ENCODE measurements at places on chromosomes 7 and 10.

DNA sequence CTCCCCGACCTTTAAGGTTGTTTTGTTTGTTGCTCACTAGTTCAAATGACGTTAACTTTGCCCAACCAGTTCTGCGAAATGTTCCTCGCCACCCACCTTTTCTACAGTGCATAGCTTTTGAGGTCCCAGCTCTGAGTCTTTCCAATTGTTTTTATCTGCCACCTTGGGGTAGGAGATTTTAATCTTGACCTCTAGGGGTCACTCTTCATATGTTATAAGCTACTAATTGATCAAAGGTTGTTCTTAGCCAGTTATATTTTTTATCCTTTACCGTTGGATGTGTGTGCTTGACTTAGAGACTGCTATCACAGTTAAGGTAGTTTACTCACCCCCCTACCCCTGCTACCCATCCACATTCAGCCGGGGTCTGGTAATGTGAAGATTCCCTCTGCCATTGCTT is 372.4 kb downstream of the SUGCT start:
- peak; percentile 24 for DNase-seq

GRCh38 chr10:26243351-26243720 is 26.8 kb downstream of the GAD2 start:
- DNase-seq: no peak

DNA sequence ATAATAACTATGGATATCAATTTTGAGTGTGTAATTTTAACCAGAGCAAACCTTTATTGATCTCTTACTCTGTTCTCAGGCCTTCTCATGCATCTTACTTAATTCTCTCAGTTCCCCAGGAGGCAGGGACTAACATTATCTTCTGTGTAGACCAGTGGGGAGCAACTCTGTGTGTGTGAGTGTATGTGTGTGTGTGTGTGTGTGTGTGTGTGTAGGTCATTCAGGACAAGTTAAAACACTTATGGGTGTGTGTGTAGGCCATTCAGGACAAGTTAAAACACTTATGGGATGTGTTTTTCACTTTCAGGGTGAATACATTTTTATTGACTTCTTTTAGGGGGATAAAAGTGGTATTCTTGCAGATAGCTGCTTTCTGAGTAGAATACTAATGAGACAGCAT is 145.0 kb downstream of the ADAM12 start:
- no peak for DNase-seq

GRCh38 chr7:381211-382042 is 91.5 kb downstream of the FOXL3 start:
- no peak for DNase-seq

- peak; percentile 32 for DNase-seq
Measured at GRCh38 chr10:91017198-91017597, 96.3 kb upstream of the ANKRD1 start.

DNA sequence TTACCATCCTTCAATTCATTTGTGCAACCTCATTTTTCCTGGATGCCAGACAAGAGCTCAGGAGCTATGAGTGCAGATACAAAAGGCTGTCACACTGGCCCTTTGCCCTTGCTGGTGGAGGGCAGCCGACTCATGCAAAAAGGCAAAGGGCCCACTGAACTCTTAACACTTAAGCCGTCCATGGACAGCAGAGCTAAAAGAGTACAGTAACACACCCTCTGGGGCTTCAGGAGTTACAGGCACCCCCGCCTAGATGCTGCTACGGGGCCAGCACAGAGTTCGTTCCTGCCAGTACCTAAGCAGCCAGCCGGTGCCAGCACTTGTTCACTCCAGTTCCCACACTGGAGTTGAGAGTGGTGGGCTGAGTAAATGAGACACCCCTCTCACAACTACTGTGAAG is 69.9 kb upstream of the MRLN start:
- no peak for DNase-seq

DNA sequence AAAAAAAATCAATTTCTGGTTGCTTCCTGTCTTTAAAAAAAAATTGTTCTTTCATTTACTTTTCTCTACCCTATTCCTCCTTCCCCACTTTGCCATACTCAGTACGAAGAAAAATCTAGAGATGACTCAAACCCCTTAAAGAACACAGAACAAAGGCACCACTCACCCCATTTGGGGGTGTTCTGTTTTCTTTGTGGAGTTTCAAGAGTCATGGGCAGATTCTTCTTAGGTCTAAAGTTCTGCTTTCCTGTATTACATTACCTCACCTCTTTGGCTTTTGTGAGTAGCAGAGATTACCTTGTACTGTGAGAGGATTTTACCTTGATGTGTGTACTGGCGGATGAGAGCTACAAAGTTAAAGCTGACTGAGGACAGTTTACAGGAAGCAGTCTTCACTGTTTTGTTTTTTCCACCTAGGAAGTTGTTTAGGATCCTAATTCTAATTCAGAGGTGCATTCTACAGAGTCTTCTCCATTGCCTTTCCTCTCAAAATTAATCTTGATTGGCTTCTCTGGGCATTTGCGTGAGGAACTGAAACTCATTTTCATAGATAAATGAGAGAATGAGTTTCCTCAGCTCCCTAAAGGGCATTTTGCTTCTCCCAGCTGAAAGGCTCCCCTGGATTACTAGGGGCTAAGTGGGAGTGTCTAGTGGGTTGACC is 20.7 kb downstream of the AVL9 start:
- no peak for DNase-seq

- no peak for DNase-seq
Measured at GRCh38 chr7:129055861-129056464, 1.1 kb upstream of the TNPO3 start.

DNA sequence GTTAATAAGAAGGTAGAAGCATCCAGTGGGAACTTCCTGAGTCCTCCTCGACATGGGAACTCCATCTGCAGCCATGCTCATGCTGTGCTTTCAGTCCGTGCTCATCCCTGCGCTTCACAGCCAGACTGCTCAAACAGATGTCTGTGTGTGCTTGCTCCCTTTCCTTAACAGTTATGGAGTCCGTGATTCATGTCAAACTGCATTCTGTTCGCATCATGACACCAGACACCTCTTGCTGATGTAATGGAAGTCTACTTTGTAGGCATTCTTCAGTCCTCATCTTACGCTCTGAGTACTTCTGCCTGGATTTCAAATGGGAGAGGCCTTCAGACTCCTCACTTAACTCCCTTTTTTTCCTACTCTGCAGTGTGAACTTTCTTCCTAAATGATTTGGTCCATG is 304.9 kb downstream of the SUGCT start:
- no peak for DNase-seq

DNA sequence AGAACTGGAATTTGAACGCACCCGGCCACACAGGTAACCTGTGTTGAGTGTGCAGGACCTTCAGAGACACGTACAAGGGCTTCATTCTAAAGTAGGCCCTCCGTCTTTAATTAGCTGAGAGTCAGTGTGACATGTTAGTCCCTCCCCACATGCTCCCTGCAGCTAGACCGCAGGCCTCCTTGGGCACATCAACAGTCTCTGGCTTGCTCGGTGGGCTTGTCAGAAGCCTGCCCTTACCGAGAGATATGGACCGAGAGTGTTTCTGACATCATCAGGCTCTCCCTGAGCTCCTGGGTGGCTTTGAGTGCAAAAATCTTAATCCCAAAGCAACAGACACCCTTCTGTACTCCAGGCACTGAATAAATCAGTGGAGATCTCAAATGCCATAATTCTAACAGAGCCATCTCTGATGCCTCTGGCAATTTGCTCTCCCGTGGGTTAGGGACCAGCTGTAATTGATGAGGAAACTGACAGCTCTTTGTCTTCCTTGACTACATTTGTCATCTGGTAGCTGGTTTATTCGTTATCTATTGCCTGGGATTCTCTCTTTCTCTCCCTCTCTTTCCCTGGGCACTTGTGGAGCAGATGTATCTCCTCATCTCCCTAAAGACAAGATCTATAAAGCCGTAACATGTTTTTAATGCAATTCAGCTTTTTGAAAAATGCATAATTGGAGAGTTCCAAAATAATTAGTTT is 850.6 kb downstream of the TYW1 start:
- no peak for DNase-seq

DNA sequence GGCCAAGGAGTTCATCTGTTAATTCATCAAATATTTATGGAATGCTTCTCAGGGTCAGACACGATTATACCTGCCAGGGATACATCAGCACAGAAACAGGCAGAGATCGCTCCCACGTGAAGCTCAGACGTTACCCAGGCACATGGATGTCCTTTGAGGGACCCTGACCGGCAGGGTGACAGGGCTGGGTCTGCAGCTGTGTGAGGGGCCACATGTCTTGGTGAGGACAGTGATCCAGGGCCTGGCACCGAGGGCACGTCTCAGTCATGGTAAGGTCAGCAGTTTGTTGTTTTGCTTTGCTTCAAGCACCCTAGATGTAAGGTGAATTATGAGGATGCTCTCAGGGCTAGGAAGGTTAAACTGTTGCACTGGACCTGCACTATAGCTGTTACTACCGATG is 227.9 kb downstream of the WDR37 start:
- no peak for DNase-seq

DNA sequence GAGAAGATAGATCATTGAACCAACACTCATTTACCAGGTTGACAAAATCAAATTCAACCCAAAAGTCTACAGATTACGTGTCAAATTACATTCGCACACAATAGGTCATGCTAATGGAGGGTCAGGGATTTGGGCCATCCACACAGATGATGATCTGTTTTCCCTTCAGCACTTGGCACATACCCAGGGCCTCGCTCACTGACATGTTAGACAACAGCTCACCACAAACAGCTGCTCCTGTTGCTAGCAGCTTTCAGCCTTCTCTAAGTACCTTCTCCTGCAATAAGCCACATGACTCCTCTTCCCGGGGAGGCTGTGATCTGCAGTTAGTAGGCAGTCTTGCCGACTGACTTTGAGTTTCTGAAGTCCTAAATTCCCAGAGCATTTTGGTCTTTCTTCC is 18.4 kb downstream of the NKX2-3 start:
- peak; percentile 45 for DNase-seq

GRCh38 chr7:155997431-155998327 is 185.4 kb upstream of the SHH start:
- DNase-seq: no peak

DNA sequence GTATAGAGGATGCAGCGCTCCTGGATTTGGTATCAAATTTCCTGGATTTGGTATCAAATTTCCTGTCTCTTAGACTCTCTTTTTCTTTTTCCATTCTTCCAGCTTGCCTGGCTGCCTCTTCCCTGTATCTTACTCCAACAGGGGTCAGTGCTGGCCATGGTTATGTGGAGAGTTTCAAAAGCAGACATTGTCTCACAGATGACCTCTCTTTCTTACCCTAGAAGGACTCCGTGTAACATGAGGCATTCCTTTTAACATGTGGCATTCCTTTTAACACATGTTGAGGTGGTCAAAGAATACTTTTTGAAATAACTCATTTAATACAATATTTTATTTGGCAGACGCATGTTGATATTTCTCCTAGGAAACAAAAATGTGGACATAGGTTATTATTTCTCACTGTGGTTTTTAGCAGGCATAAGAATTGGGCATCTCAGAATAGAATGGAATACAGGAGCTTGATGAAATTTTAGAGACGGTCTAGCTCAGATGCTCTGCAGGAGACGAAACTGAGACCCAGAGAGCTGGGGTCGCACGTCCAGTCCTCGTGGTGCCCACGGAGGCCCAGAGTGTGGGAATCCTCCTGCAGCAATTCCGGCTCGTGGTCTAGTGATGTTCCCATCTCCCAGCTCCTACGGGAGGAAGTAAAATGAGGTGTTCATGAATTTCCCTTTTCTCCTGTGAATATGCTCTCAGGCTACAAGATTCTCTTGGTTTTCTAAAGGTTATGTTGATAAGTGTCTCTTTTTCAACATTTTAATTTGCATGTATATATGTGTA is 59.6 kb upstream of the PITRM1 start:
- no peak for DNase-seq

GRCh38 chr10:114753126-114753525 is 68.5 kb upstream of the FHIP2A start:
- DNase-seq: no peak

DNA sequence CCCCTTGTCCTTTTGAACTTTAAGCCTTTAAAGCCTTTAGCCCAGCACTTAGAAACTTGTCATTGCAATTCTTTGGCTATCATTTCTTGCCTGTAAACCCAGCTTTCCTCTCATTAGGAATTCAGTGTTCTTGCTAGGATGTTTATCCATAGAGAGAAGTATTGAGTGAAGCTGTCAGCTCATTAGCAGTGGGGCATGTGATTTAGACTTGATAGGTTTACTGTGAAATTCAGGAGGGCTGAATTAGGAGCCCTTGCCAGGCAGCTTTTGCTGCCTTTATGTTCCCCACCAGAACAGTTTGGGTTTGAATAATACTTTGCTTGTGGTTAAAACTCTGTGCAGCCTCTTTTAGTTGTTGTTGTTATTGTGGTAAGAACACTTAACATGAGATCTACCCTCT is 39.5 kb downstream of the LHFPL3 start:
- DNase-seq: no peak
